Mucosa of gallbladder (tissue), 1 donor: ENCODE measurements at places on chromosomes 2 and 18. TPM values are rescaled to one million over a fixed set of nuclear protein-coding genes. Genes with fewer than 3 reads are reported as not detected.

DNA sequence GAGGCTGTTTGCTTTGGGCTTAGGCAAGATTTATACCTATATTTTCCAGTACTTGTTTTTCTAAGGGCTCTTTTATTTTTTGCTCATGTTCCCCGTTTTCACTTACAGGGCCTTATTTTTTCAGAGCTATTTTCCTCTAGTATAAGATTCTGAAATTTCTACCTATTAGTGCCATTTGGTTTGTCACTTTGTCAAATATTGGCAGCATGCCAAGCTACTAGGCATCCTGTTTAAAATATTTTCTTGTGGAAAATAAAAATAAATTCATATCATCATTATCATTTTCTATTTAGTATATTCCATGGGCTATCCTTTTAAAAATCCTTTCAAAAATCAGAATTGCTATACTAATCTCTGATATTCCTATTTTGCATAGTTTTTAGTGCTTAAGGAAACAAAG, 64.8 kb upstream of the CHST9 start:
- no peak for DNase-seq

DNA sequence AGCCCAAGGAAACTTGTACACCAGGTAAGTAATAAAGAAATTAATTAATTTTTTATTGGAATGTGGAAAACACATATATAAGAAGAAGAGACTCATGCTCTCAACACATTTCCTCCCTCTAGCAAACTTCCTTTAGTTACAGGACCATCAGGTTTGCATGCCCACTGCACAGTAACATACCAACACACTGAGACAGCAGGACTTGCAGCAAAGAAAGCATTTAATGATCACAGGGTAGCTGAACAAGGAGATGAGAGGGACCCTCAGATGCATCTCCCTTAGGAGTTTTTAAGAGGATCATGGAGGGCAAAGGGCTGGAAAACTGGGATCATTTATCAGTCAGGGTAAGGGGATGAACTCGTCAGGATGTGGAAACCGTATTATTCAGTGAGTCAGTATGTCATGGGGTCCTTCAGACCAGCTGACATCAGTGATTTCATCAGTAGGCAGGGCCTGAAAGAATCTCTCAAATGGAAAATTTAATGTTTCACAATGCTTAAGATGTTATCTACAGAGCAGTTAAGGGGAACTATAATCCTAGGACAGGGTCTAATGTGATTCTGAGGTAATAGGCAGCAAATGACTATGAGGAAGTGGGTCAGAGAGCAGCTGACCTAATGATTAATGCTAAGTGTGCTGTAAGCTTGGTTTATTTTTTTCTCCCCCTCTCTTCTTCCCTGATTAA, 193.8 kb upstream of the RND3 start:
- no peak for DNase-seq

DNA sequence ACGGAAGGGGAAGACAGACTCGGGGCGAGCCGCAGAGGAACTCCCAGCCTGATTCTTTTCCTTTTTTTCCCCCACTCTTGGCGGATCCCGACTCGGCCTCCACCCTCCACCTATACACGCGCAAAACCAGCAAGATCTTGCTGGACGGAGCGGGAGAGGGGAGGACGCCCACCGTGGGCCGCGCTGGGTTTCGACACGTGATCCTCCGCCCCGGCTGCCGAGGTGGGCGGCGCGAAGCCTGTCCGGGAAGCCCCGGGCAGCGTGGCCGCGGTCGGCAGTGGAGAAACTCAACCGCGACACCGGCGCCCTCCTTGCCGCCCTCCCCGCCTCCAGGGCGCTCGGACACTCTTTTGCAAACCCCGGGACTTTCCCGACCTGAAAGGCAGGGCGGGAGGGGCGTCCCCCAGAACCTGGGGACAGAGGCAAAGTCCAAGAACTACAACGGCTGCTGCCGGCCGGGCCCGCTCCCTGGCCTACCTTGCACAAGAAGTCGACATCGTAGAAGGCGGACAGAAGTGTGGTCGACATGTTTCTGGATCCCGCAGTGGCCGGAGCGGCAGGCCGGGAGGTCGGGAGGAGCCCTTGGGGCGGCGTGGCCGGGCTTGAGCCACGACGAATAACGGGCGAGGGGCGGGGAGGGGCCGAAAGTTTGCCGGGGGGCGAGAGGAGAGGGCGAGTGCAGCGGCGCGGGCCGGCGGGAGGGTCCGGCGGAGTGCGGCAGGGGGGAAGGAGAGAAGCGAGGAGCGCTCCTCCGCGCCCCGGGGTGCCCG, 433 bp downstream of the ZFP36L2 start:
- DNase-seq, result peak; percentile 70

The SFT2D3 gene
- 7.2 TPM for total RNA-seq

DNA sequence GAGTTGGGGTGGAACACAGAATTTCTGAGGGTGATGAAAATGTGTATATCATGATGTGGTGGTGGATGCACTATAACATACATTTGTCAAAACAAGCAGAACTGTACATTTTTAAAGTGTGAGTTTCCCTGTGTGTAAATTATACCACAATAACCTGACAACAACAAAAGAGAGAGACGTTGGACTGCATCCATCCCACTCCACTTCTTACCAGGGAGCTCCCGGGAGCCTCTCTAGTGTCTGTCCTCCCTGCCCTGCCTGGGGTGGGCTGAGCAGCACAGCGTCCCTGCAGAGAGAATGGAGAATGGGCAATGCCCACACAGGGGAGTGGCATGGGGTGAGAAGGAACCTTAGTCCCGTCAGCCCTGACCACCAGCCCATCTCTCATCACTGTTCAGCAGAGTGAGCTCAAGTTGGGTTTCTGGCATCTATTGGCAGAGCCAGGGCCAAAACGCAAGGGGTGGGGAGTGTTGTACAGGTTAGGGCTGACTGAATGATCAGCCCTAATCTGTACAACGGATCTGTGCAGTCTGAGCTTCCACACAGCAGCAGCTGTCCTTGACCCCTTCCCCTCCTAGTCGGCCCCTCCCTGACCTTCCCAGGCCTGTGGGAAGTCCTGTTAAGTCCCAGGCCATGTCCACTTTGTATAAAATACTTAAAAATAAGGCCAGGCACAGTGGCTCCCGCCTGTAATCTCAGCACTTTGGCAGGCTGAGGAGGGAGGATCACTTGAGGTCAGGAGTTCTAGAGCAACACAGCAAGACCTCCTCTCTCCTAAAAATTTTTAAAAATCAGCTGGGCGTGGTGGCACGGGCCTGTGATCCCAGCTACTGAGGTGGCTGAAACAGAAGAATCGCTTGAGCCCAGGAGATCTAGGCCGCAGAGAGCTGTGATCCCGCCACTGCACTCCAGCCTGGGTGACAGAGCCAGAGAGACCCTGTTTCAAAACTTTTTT, 3.3 kb upstream of the PROC start:
- DNase-seq, result no peak

GRCh38 chr2:25073025-25073424, 31.1 kb downstream of the EFR3B start:
- DNase-seq, result no peak

The CFC1 gene
- total RNA-seq, result not detected

- no peak for DNase-seq
Observed at GRCh38 chr2:102508863-102509262, 35.8 kb downstream of the SLC9A4 start.

The RAD51AP2 gene
- not detected for total RNA-seq
